ENCODE measurements at places on chromosomes 2 and 18.

DNA sequence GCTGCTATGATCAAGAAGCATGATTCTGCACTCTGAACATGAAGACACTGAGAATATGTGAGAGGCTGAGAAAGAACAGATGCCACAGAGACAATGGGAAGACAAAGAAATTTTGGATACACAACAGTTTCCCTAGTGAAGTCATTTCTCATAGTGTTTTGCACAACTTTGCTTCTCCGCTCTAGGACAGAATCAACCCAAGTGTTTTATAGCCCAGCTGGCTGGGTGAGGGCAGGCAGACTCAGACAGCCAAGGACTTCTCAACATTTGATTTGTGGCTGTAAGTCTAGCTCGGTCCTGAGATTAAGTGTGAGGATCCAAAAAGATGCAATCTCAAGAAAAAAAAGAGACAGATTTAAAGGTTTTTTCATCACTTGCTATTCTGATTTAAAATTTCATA, 536.5 kb upstream of the CRIM1 start:
- no peak for DNase-seq

GRCh38 chr2:113967272-113967671, 77.4 kb downstream of the ACTR3 start:
- no peak for DNase-seq

- no peak for DNase-seq
Measured at GRCh38 chr2:7530001-7530400, 612.8 kb downstream of the RNF144A start.

DNA sequence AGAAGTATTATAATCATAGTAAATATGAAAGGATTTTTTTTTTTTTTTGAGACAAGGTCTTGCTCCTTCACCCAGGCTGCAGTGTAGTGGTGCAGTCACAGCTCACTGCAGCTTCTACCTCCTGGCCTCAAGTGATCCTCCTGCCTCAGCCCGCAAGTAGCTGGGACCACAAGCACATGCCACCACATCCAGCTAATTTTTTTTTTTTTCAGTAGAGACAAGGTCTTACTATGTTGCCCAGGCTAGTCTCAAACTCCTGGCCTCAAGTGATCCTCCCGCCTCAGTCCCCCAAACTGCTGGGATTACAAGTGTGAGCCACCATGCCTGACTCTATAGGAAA, 301.6 kb upstream of the STON1 start:
- DNase-seq = no peak

DNA sequence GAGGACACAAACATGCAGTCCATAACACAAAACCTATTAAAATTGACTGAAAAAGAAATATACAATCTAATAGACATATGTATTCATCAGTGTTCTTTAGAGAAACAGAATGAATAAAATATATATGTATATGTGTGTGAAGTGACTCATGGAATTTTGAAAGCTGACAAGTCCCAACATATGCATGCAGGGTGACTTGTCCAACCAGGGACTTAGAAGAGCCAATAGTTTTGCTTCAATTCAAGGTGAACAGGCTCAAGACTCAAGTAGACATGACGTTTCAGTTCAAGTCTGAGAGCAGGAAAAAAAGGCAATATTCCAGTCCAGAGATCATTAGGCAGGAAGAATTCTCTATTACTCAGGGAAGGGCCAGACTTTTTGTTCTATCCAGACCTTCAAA, 271.2 kb upstream of the SETBP1 start:
- DNase-seq = no peak

GRCh38 chr18:62808123-62808522, 92.8 kb downstream of the PHLPP1 start:
- DNase-seq = no peak

- DNase-seq = no peak
Measured at GRCh38 chr2:191347154-191347553, 102.0 kb downstream of the MYO1B start.

DNA sequence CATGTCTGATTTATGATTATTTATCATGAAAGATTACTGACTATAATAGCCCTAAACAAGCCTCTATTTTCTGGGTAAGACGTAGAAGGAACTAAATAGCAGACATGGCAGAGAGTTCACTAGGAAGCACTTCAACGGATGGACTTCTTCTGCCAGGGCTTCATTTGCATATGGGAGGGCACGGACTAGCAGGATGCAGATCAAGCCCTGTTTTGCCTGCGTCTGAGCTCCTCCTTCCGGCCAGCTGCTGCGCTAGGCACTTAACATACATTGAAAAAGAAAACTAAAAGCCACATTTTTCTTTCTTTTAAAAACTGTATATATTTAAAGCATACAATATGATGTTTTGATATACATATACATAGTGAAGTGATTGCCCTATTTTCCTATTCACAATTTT, 340.0 kb upstream of the MEX3C start:
- no peak for DNase-seq

DNA sequence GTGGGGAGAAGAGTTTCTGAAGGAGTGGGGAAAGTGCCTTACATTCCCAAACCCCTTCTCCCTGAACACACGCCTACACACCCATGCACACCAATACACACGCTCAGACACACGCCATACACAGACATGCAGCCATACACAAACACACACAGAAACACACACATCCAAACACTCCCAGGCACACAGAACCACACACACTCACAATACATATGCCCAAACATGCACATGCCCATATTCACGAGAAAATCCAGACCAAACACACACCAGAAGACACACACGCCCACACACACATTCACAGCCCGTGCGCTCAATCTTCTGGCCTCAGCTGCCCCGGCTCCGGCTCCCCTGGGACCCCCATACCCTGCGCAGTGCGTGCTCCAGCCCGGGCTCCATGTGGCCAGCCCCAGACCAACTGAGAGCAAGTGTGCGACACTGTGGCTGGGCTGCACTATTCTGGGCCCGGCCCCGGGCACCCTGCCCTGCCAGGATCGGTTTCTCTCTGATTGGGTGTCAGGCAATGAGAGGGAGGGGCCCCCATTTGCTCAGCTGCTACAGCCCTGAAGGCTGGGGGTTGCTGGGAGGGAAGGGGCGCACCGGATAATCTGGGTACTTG, at the start of gene PRKAG3:
Gene PRKAG3 (minus strand): TSS at position 426 of the 613 bp plus-strand sequence.
- DNase-seq = no peak

- no peak for DNase-seq
Measured at GRCh38 chr2:225310745-225311144, 88.8 kb upstream of the NYAP2 start.

GRCh38 chr2:29763371-29763770, 158.0 kb downstream of the ALK start:
- DNase-seq = no peak

GRCh38 chr2:62305421-62306176, 109.7 kb downstream of the B3GNT2 start:
- DNase-seq = no peak

- DNase-seq = peak; percentile 59
Measured at GRCh38 chr2:204072443-204073324, 136.1 kb downstream of the ICOS start.

- no peak for DNase-seq
Measured at GRCh38 chr2:127094509-127095366, 12.2 kb downstream of the BIN1 start.

Data from stimulated activated CD8-positive, alpha-beta memory T cell treated with anti-CD3 and anti-CD28 coated beads, Interleukin-7, amount 100 ng/mL, for 24 hours (primary cell).